CD4-positive, alpha-beta T cell treated with Interleukin-21 for 1 hour (primary cell): ENCODE measurements at places on chromosomes 2 and 18.

DNA sequence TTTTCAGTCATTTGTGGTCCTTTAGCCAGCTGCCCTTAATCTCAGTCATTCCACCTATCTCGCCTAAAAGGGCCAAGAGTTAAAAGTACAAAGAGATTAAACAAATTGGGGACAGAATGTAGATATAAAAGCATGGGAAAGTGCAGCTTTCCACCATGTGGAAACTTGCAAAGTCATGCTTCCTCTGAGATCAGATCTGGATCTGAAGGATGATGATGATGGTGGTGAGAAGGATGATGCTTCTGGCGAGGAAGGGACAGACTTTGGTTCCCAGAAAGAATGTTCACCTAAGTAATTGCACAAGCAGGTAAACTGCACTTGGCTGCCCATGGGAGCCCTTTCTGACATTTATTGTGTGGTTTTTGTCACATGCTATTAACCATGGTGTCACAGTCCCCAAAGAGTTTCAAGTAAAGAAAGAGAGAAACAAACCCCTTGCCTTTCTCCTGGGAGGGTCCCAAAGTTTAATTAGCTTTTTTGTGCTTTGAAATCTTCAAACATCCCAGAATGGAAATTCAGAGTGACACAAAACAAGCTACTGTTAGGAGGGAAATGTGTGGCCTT lies 34.7 kb downstream of the KLF7 start:
- no peak for DNase-seq

DNA sequence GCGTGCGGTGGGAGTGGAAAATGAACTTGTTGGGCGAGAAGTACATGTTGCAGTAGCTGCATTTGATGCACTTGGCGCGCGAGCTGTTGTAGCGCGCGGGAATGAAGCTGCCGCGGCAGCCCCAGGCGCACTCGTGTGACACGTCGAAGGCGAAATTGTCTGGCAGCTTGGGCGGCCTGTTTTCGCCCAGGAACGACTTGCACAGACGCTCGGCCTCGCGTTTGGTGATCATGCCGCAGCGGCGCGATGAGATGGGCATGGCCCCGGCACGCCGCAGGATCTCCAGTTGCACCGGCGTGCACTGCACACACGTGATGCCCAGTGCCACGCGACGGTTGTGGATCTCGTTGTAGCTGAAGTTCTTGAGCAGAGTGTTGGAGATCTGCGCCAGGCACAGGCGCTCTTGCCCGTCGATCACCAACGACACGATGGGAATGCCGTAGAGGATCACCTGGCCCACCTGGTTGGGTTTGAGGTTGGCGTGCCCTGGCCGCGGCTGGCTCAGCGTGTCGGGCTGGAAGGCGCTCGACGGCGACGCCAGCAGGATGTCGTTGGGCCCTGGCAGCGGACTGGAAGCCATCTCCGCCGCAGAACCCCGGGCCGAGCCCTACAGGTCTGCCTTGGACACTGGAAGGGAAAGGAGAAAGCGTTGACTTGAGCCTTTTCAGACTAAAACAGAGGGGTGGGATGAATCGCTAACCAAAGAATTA lies 2.7 kb downstream of the SKOR2 start:
- DNase-seq: no peak

DNA sequence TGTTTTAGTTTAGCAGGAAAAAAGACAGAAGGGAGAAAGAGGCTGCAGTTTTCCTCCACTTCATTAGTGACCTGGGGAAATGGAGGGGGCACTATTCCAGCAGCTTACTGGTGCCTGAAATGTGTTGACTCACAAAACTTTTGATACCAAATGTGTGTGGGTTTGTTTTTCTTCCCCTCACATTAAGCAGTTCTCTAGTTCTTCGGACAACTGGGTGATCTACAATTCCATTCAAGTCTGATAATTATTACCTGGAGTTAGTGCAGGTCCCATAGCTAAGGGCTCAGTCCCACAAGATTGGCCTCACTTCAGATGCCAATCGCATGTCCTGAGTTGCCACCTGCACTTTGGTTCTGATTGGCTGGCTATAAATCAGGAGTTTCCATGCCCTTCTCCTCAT lies 28.4 kb downstream of the PMAIP1 start:
- DNase-seq: no peak

DNA sequence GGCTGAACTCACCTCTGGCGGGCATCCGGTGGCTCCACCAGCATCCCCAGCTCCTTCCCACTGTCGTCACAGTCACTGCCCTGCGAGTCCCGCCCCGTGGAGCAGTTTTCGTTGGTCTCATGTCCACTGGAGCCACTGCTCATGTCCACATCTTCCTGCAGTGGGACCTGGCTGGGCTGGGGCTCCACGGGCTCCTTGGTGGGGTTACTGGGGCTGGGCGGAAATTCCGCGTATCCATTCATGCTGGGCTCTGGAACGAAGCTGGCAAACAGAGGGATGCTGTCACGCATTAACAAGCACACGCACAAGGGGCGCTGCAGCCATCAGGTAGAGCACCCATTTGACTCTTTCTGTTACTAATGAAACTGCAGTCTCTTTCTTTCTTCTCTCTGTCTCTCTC lies 10.7 kb downstream of the PER2 start:
- DNase-seq: no peak

GRCh38 chr2:149648282-149649030 lies 60.9 kb upstream of the MMADHC start:
- DNase-seq: no peak

GRCh38 chr18:67517444-67517765 lies 885 bp upstream of the DSEL start:
- no peak for DNase-seq

DNA sequence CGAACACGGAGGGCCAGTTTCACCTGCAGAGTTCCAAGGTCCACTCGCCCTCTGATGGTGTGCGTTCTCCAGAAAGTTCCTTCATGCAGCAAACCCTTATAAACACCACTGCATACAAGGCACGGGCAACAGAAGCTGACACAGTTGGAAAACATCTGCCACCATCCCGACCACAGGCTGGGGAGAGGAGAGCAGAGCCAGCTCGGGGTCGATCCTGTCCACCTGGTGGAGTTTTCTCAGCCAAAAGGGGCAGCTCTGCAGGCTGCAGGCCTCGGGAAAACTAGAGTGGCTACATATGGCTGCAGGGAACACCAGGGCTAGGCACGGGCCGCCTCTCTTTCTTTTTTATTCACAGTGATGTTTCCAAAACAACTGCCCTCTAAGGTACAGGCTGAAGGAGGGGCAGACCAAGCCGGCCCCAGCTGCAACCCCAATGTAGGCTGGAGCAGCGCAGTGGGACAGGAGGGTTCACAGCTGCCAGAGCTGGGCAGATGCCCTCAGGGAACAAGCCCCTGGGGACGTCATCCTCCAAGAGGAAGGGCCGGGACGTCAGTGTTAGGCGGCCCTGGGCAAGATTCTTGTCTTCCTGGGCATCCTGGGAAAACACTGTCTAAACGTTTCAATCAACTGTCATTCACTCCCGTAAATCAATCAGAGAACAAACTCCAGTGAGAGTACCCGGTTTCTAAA lies 274.7 kb downstream of the TWIST2 start:
- DNase-seq: no peak

- no peak for DNase-seq
Observed at GRCh38 chr2:169895294-169895985, 68.2 kb downstream of the UBR3 start.

- no peak for DNase-seq
Observed at GRCh38 chr2:39156107-39156506, 35.3 kb upstream of the SOS1 start.

DNA sequence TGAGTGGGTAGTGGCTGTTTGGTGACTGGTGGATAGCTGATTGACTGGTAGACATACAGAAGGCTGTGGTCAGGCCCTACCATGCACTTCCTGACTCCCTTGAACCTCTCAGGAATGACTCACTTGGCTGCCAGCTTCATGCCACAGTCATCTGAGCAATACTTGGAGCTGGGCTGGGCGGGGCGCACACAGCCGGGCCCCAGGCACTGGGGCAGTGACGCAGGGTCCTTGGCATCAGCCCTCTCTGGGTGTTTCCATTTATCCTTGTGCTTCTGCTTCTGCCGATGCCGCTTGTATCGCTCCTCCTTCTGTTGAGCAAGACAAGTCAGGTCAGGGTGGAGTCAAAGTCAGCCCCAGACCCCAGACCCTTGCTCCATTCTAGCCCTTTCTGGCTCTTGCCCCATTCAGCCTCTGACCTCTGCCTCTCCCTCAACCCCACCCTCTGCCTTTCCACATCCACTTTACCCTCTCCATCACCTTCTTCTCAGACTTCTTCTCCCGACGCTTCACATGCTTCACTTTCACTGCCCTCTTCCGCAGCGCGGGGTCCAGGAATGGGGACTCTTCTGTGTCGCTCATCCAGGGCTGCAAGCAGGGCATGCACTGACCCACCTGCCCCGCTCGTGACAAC lies 3.0 kb upstream of the MBD1 start:
- DNase-seq: no peak

DNA sequence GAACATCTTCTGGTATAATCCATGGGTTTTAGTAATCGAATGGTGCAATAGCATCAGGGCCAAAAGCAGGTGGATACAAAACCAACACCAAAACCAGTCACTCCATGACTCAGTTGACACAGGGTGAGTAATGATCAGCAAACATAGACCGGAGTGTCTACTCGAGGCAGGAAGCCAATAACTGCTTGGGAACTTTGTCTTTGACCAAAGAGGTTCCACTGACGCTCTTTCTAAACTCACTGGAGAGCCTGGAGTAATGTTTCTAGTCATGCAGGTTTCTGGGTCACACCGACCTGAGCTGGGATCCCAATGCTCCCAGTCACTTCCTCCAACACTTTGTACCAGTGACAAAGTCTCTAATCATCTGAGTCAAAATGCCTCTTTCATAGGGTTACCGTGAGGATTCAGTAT lies 30.9 kb downstream of the MREG start:
- no peak for DNase-seq

GRCh38 chr2:224372641-224373040 lies 29.3 kb downstream of the FAM124B start:
- DNase-seq: no peak

GRCh38 chr2:183284606-183285005 lies 160.4 kb downstream of the NUP35 start:
- no peak for DNase-seq

DNA sequence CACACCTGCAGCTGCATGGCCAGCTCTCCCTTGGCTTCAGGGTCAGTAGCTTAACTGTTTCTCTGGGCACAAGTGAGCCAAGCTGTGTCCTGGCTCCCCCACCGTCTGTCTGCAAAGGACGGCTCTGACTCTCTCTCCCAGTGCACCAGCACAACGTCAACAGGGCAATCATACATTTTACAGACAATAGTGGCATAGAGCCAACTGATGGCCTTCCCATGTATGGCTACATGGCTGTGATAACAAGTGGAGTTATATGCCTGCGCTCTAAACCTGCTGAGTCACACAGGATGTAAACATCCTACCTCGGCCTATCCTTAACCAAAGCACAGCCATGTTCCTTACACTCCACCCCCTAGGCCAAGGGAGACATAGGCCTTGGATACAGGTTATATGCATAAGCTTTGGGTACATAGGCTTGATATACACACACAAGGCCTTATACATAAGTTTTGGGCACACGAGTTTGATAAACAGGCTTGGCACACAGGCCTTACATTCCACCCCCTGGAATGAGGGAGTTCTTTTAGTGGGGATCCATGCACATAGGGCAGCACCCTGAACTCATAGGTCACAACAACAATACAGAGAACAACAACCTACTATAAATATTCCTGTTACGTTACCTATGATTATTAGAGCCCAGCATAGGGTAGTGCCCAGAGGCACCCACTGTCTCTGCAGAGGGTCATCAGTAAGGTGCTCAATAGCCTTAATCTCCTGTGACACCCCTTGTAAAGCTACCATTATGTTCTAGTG lies 17.7 kb downstream of the PHOSPHO2 start:
- no peak for DNase-seq

- no peak for DNase-seq
Observed at GRCh38 chr2:159066541-159067156, 98.2 kb downstream of the TANC1 start.

DNA sequence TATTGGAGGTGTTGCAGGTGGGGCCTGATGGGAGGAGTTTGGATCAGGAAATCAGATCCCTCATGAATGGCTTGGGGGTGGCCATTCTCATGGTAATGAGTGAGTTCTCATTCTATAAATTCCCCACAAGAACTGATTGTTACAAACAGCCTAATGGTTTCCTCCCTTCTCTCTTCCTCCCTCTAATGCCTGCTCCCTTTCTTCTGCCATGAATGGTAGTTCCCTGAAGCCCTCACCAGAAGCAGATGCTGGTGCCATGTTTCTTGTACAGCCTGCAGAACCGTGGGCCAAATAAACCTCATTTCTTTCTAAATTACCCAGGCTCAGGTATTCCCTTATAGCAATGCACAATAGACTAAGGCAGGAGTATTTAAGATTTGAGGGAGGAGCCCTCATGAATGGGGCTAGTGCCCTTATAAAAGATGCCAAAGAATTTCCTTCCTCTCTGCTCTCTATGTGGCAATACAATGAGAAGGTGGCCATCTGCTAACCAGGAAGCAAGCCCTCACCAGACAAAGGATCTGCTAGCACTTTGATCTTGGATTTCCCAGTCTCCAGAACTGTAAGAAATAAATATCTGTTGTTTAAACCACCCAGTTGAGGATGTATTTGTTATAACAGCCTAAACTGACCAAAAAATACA lies 251.8 kb downstream of the ZEB2 start:
- no peak for DNase-seq

DNA sequence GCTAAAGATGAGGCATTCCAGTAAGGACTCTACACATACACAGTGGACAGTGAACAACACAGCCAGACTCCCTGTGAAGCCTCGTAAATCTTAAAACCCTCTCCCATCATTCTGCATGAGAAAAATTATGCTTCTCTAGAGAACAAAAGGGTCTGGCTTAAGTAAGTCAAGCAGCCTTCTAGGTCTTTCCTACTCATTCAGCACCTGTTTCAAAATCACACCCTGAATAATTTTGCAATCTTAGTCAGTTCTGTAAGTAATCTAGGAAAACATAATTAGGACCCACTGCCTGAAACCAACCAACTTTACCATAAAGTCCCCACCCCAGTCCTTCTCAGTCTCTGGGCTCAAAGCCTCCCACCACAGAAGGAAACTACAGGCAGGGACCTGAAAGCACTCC lies 19.7 kb downstream of the IAH1 start:
- DNase-seq: no peak

DNA sequence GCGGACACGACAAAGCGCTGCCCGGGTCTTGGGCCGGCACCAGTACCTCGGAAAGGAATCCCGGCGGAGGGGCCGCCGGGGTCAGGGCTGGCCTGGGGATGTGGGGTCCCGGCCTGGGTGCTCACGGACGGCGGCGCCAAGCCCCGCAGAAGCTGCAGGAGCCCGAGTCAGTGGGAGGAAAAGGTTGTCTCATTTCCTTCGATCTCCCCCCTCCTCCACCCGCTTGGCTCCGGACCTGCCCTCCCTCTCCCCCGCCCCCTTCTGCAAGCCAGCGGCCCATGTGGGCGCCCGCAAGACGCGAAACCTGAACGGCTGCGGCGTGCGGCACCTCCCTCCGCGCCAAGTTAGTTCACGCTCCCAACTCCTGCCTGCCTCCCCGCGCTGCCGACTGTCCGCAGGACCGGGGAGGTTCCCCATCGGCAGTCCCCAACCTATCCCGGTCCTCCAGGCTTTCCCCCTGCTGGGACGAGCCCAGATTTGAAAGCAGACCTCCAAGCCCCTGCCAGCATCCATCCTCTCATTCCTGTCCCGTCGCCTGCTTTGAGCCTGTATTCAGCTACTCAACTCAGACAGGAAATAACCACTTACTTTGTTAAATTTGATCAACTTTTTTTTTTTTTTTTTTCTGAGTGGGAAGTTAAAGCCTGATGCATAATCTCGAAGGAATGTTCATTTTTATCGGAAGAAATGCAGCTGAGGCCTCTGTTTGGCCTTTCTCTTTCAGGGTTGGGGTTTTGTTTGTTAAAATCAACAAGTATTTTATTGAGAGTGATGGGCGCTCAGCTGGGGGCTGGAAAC lies at the start of gene EVA1A:
TSS of gene EVA1A (minus strand) at position 172 of the 798 bp plus-strand sequence. CDS start 42,799 bp downstream, outside the sequence.
- DNase-seq: no peak
